NCI-H187 (cell line): ENCODE measurements at places on chromosomes 11 and 22.

DNA sequence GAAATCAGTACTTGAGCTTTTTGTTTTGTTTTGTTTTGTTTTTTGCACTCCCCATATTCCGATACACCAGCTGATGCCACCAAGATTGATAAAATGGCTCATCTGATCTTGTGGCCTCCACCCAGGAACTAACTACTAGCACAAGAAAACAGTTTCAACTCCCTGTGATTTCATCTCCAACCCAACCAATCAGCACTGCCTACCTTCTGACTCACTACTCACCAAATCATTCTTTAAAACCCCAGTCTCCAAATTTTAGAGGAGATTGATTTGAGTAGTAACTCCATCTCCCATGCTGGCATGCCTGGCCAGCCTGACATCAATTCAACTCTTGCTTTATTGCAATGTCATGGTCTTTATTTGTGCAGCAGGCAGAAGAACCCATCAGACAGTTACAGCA lies 16.1 kb upstream of the CRTAM start:
- DNase-seq = no peak

DNA sequence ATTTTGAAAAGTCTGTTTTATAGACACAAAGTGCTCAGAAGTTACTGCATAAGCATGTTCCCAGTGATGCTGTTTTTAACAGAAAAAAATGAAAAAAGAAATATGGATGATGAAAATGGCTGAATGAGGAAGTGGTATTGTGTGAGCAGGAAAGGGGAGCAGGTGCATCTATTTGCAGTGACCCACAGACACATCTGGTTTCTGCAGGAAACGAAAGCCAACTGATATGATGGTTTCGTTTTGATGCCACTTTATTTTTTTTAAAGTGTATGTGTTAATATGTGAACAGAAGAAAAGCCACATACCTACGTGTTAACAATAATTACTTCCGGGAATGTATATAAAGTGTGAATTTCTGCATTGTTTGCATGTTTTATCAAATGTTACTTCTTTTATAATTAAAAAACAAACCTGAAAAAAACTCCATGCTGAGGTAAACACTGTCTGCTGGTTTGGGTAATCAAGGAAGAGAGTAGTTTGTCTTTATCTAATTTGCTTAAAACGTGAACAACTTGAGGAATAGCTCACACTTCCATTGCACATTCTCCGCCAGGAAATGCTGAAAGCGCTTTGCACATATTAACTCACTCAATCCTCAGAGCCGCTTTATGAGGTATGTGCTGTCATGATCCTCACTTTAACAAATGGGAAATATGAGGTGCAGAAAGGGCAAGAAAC lies 1335.9 kb downstream of the TBC1D22A start:
- no peak for DNase-seq

DNA sequence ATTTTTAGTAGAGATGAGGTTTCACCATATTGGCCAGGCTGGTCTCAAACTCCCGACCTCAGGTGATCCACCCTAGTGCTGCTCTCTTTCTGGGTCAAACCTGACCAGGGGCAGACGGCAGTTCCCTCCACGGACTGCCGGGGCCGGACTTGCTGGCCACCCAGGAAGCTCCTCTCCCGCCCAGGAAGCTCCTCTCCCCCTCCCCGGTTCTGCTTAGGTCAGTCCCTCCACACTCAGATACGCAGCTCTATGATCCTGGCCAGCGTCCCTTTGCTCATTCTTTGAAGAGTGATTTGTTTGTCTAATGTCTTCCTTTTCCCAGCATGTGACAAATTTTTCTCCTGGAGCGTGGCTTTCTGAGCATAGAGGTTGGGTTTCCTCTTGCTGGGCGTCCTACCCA lies 125.3 kb upstream of the B3GAT1 start:
- no peak for DNase-seq

GRCh38 chr11:128747728-128748148 lies 53.9 kb downstream of the FLI1 start:
- DNase-seq = no peak

DNA sequence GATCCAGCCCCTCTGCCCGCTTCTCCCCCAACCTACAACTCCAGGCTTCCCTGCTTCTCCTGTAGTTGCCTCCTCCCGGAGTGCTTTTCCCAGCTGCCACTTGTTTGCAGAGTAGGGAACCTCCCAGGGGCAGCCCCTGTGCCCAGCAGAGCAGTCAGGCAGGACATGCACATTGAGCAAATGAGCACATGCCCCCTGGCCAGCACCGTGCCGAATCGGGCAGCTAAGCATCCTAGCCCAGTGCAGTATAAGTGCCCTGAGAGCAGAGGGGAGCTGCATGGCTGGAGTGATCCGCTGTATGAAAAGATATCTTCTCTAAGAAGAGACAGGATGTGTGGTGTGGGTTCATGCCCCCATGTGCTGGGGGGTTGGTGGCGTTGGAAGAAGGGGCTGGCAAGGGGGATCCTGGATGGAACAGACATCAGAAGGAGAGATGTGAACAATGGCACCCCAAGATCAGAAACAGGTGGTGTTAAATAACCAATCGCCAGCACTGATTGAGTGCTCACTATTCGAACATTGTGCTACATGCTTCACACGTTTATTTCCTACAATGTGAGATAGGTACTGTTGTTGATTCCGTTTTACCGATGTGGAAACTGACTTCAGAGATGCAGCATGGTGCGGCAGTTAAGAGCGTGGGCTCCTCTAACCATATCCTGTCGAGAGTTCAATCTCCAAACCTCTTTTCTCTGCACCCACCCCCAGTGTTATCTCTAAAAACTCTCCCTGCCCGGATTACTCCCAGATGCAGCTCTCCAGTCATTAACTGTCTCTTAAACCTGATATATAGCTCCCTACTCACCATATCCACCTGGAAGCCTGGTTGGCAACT lies 1.2 kb downstream of the AIP start:
- no peak for DNase-seq

DNA sequence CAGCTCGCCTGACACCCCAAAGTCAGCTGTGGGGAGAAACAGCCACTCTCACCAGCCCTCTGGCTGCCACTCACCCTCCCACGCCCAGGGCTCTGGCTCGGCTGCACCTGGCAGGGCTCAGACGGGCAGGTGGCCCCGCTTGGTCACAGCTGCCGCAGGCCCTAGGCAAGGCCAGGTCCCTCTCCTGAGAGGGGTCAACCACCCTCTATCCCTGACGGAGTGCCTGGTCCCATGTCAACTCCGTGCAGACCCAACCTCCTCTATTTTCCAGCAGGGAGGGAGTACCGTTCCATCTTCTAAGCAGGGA lies 1.9 kb downstream of the MAP4K2 start:
- DNase-seq = no peak

- no peak for DNase-seq
Measured at GRCh38 chr11:123055191-123055901, 6.6 kb downstream of the HSPA8 start.

- DNase-seq = no peak
Measured at GRCh38 chr11:16784097-16784496, 45.6 kb downstream of the C11orf58 start.

- no peak for DNase-seq
Measured at GRCh38 chr11:125245299-125245698, 80.7 kb downstream of the PKNOX2 start.

DNA sequence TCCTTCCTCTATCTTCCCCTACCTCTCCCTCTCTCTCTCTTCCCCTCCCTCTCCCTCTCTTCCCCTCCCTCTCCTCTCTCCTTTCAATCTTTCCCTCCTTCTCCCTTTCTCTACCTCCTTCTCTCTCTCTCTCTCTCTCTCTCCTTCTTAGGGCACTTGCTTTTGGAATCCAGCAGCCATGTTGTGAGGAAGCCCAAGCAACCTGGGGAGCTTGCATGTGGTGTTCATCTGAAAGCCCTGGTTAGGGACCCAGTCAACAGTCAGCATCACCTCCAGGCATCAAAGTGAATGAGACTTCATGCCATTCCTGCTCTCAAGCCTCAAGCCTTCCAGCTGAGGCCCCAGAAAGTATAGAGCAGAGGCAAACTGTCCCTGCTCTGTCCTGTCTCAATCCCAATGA lies 65.6 kb upstream of the SHISAL1 start:
- no peak for DNase-seq

GRCh38 chr11:95081412-95081811 lies 8.2 kb upstream of the ENDOD1 start:
- no peak for DNase-seq

DNA sequence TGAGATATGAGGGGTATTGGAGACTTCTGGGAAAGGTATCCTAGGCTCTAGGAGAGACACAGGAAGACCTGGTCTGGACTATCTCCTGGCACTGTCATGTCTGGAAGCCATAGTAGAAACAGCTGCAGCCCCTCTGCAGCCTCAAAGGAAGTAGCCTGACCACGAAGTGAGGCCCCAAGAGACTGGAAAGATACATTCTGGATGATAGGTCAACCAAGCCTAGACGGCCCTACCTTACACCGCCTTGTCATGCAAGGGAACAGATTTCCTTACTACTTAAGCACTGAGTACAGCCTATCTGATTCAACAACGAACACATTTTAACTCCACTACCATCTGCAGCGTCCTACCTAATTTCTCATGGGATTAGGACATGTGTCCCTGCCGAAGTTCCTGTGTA lies 31.1 kb downstream of the UQCR10 start:
- no peak for DNase-seq

DNA sequence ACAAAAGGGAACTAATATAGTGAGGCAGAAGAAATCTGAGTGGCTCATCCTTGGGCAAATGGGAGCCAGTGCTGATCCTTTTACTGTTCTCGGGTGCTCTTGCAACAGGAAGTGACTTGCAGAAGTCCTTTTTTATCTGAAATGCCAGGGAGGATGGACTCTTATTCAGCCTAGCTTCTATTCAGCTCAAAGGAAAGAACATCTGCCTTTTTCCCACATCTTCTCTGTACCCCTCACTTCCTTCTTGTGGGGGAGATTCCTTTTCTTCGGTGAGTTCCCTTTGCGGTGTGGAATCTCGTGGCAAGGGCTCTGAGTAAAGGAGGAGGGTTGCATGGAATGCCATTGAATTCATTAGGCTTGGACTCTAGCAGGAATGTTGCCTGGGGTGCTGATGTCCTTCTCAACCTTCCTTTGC lies 76.2 kb downstream of the ZBTB16 start:
- no peak for DNase-seq
